Kidney epithelial cell (primary cell): ENCODE measurements at places on chromosomes 7 and 10.

- DNase-seq, result no peak
These were observed 40.6 kb downstream of the PYROXD2 start for GRCh38 chr10:98374217-98374985.

- no peak for DNase-seq
These were observed 43.8 kb upstream of the GPR26 start for GRCh38 chr10:123622381-123622780.

DNA sequence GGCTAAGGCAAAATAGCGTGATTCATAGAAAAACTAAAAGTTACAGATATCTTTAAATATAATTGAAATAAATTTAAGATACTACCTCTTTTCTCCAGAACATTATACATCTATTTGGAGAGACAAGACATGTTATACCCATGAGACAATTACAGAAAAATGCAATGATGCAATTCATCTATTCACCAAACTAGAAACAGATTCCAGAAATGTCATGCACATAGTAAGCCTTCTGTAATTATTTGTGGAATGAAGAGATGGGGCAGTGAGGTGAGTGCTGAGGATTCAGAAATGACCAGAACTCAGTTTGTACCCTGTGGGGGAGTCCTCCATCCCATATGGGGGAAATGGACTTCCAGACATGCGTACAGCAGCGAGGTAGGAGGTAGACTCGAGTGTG lies 99.4 kb downstream of the MKX start:
- DNase-seq, result no peak

GRCh38 chr7:139328375-139328774 lies 12.8 kb upstream of the FMC1 start:
- DNase-seq, result no peak

- no peak for DNase-seq
These were observed 44.6 kb downstream of the COL28A1 start for GRCh38 chr7:7491044-7491443.

DNA sequence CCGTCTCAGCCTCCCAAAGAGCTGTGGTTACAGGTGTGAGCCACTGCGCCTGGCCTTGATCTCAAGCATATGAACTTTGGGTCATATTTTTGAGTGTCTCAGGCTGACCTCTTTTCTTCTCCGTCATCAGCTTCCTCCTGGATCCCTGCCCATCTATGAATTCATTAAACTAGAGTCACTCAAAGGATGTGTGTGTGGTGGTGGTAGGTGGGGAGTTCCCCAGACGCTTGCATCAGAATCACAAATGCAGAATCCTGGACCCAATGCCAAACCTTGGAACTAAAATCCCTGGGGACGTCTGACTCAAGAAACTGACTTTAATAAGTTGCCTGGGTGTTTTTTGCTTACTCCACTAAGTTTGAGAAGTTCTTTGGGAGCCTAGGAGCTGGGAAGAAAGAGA lies 6.7 kb upstream of the CREB5 start:
- DNase-seq, result no peak

GRCh38 chr7:29300649-29301048 lies 106.1 kb downstream of the CHN2 start:
- no peak for DNase-seq

DNA sequence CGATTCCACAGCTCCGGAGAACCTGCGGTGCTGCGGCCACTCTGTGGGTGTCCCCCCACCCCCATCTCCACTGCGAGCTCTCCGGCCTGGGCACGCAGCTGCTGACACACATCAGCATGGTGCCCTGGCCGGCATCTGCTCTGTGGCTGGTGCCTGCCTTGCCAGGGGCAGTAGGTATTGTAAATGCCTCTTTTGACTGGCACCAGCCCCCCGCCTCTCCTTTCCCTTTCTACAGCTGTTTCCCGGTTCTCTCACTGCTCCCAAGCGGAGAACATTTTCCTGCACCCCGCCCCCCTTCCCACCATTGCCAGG lies 357.1 kb upstream of the ZNF32 start:
- no peak for DNase-seq

DNA sequence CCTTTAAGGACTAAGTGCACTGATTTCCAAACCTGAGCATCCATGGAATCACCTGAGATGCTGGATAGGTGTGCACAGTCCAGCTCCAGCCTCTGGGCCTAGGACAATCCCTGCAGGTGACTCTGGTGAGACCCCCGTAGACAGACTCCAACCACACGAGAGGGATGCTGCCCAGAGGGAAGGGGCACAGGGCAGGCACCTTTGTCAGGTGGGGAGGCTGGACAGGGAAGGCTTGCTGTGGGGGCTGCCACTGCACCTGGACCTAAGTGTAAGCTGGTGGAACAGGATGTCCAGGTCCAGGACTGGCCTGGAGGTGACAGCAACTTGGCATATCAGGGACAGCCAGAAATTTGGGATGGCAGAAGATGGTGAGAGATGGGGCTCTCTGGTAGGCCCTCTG lies 45.1 kb upstream of the CTBP2 start:
- DNase-seq, result no peak

GRCh38 chr10:120415709-120416330 lies 41.2 kb upstream of the PLPP4 start:
- DNase-seq, result peak; percentile 90

- no peak for DNase-seq
These were observed 3.1 kb upstream of the CALHM2 start for GRCh38 chr10:103455235-103455634.

- DNase-seq, result no peak
These were observed 3.8 kb upstream of the GTF2IRD1 start for GRCh38 chr7:74449809-74450397.

GRCh38 chr7:118072893-118073674 lies 110.9 kb upstream of the LSM8 start:
- DNase-seq, result no peak

- no peak for DNase-seq
These were observed 154.2 kb upstream of the PRKCQ start for GRCh38 chr10:6734286-6734685.

GRCh38 chr7:157022681-157023588 lies 12.5 kb upstream of the MNX1 start:
- DNase-seq, result no peak

DNA sequence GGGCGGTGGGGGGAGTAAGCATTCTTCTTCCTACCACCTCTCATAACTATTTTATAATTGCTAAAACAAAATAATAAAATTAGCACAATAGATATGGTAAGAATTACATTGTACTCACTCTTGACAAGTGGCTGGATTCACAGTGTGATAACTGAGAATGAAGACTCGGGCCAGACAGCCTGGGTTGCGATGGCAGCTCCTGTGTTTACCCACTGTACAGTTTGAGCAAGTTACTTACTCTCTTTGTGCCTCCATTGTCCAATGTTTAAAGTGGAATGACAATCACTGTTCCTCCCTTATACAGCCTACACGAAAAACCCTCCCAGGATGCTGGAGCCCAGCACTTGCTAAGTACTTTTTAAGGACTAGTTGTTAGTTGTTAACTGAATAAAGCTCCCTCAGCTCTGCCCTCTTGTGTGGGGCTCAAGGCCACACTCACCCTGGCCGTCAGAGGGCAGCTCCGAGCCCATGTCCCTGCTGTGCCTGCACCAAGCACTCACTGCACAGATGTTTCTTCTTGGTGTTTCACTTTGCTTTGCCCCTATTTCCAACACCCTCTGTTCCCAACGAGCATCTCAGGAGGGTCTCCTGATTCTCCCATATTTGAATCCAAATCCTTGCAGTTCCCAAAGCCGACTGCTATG lies 56.4 kb upstream of the NPS start:
- no peak for DNase-seq

DNA sequence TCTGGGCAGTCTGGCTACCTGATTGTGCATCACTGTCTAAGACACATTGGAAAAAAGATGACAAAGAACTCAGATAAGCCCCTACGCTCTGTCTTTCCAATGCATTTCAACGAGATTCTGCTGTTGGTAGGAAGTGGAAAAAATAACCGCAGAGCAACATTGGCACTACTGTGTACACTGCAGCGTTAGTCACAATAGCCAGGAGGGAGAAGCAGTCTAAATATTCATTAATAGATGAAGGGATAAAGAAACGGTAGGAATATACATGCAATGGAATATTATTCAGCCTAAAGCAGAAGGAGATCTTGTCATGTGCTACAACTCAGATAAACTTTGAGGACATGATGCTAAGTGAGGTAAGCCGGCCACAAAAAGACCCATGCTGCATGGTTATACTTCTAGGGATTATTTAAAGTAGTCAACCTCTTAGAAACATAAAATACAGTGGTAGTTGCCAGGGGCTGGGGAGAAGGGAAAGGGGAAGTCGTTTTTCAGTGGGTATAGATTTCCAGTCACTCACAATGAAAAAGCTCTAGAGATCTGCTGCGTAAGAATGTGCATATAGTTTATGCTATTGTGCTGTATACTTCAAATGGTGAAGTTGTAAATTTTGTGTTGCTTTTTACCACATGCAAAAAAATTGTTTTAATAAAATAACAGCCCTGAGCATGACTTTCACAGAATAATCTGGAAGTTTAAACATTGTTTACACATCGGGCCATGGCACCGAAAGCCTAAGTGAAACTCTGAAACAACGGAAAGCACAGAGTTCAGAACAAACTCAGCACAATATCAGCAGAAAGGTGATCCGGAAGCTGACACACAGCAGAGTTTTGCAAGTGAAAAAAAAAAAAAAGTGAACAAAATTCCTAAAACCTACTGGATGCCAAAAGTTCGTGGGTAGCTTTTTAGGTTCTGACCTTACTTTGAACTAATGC lies 40.1 kb downstream of the ELMO1 start:
- DNase-seq, result no peak

- DNase-seq, result no peak
These were observed 48.2 kb upstream of the LOXL4 start for GRCh38 chr10:98316170-98316569.

DNA sequence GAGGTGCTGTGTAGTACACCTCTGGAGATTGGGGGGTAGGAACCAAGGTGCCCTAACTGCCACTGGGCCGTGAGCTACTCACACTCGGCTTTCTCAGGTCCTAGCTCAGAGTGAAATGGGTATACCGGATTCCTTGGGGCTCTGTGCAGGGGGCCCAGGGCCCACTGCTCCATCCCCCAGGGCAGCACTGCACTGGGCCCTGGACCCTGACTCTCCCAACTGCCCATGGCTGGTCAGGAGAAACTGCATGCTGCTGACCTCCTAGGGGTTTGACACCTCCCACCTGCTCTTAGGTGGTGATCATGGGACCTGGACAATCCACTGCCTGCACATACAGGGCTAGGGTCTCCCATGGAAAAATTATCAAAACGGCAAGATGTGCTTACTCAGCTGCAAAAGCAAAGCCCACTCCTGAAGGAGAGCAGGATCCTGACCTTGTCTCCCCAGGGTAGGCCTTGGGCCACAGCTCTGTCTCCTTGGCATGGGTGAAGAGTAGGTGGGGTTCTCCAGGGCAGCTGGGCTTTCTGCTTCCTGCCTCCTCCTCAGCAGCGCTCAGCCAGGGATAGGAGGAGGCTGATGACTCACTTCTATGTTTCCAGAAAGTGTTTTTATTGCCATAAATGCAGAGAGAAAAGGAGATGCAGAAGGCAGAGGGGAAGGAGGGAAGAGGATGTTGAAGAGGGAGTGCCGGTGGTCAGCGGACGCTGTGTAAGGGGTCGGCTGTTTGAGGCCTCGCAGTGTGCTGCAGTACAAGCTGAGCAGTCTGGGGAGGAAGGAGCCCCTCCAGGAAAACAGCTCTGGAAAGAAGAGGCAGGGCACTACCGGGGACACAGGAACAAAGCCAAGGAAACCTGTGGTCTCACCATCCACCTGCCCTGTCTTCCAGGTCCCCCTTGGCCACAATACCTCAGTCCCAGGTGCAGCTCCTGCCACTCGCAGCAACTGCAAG lies 107.8 kb downstream of the ARHGAP22 start:
- DNase-seq, result peak; percentile 32

GRCh38 chr7:36686499-36686898 lies 37.8 kb downstream of the AOAH start:
- DNase-seq, result peak; percentile 35

DNA sequence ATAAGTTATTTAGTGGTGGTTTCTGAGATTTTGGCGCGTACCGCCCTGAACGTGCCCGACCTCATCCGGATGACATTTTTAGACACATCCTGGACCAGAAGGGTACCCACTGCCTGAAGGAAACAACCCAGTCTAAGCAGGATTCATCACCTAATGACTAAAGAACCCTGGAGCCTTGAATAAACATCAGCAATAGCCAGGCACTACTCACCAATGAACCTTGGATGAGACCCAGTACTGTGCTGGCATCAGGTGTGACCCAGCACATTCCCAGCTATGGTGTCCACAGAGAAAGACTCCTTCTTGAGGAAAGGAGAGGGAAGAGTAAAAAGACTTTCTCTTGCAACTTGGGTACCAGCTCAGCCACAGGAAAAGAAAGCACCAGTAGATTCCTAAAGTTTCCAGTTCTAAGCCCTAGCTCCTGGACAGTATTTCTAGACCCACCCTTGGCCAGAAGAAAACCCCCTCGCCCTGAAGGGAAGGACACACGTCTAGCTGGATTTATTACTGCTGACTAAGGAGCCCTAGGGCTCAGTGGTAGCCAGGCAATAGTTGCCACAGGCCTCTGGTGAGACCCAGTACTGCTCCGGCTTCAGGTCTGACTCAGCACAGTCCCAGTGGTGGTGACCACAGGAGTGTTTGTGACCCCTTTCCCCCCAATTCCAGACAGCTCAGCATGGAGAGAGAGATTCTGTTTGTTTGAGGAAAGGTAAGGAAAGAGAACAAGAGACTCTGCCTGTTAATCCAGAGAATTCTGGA lies 32.5 kb downstream of the ZNF277 start:
- DNase-seq, result no peak

GRCh38 chr10:87860156-87860795 lies 3.1 kb downstream of the KLLN start:
- DNase-seq, result no peak

DNA sequence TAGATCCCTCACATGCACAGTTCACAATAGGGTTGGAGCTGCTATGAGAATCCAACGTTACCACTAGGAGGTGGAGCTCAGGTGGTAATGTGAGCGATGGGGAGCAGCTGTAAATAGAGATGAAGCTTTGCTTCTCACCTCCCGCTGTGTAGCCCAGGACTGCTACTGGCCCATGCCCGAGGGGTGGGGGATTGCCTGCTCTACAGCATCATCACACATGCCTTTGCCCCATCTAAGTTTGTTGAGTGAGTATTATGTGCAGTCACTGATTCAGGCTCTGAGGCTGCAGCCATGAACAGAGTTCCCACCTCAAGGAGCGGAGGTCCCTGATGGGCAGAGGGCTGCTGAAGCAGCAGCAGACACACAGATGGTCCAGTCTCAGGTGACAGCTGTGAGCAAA lies 94.1 kb downstream of the CHST15 start:
- no peak for DNase-seq

GRCh38 chr7:143884969-143885559 lies 16.9 kb downstream of the TCAF1 start:
- DNase-seq, result no peak

DNA sequence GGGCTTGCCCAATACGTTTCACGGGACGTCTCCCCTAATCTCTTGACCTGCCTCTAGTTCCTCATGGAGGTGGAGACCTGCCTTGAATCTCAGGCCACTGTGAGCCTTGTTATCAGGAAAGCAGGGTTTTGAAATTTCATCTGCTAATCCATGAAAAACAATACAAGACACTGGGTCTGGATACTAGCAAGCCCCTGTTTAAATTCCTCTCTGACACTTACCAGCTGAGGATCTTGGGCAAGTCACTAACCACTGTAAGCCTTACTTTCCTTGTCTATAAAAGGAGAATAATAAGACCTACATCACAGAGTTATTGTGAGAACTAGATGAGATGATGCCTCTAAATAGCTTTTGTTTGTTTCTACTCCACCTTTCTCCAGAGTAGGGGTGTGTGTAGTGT lies 303.6 kb downstream of the FGFR2 start:
- DNase-seq, result no peak

- DNase-seq, result no peak
These were observed 18.9 kb downstream of the MACC1 start for GRCh38 chr7:20198260-20198659.

- no peak for DNase-seq
These were observed 12.1 kb downstream of the TFR2 start for GRCh38 chr7:100629117-100629716.

- DNase-seq, result no peak
These were observed 482.2 kb upstream of the C7orf33 start for GRCh38 chr7:148108381-148108780.
